ENCODE measurements at places on chromosomes 4 and X. TPM values are rescaled to one million over a fixed set of nuclear protein-coding genes. Genes with fewer than 3 reads are reported as not detected.
A peak's percentile ranks its signal among the peaks of the same experiment; 100 is the strongest.

DNA sequence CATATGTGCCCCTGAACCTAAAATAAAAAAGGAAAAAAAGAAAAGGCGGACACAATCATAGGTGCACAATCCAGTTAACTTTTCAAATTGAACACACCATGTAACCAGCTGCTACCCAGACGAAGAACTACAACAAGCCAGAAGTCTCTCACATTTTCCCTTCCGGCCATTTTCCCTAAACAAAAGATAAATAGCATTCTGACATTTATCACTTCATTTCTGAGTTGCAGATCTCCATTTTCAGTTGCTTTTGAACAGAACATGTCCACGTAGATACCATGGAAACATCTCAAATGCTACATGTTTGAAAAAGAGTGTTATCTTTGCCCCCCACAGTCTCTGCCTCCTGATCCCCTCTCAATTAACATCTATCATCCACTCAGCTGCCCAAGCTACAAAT lies 29.2 kb upstream of the CABS1 start:
- H3K27ac ChIP-seq, result no peak overlapping the region
- no peaks in the 10 kb centered on the region for H3K4me1 ChIP-seq
- H3K27me3 ChIP-seq, result no peaks in the 10 kb centered on the region
- no peak overlapping the region for H3K4me3 ChIP-seq
- DNase-seq, result no peak

- H3K4me3 ChIP-seq, result no peak overlapping the region
- no peak overlapping the region for H3K27ac ChIP-seq
- DNase-seq, result peak; percentile 82
- no peaks in the 10 kb centered on the region for H3K4me1 ChIP-seq
These were observed 21.8 kb upstream of the CSF2RA start for GRCh38 chrX:1246816-1247215.

DNA sequence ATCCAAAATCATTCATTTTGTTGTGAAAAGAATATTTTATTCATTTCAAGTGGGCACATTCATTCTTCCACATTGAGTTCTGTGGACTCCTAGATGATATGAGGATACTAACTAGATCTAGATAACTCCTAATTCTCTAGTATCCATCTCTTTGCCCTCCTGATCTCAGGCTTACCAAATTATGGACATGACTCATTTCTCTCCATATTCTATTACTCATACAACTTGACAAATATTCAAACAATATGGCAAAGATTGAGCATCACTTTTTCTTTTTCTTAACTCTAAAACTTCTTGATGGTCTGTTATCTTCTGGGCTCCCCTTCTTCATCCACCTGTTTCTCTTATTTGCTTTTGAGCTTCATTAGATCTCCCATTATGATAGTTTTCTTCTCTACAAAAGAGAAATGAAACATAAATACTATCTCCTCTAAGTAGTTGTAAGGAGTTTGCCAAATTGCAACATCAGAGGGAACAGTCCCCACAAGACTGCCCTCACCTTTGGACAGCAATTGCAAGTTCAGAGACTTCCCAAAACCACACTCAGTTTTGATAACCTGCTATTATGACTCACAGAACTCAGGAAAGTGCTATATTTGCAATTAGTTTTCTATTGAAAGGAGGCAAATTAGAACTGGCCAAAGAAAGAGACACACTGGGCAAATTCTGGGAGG lies 422.9 kb downstream of the SPRY1 start:
- DNase-seq, result no peak
- H3K36me3 ChIP-seq, result no peaks in the 10 kb centered on the region
- no peak overlapping the region for H3K4me3 ChIP-seq
- no peaks in the 10 kb centered on the region for H3K27me3 ChIP-seq
- no peaks in the 10 kb centered on the region for H3K4me1 ChIP-seq

- H3K27ac ChIP-seq, result no peak overlapping the region
- no peaks in the 10 kb centered on the region for H3K36me3 ChIP-seq
- no peak for DNase-seq
- no peak overlapping the region for H3K4me3 ChIP-seq
These were observed 3.1 kb upstream of the SLC6A8 start for GRCh38 chrX:153684467-153685155.

- no peaks in the 10 kb centered on the region for H3K36me3 ChIP-seq
- DNase-seq, result no peak
- H3K4me3 ChIP-seq, result no peak overlapping the region
- peaks cover 36% of the 10 kb centered on the region for H3K4me1 ChIP-seq
- no peaks in the 10 kb centered on the region for H3K27me3 ChIP-seq
These were observed 2.1 kb downstream of the MTM1 start for GRCh38 chrX:150570512-150570911.

GRCh38 chr4:7237873-7238272 lies 45.5 kb downstream of the SORCS2 start:
- H3K4me3 ChIP-seq, result no peak overlapping the region
- no peaks in the 10 kb centered on the region for H3K27me3 ChIP-seq
- no peaks in the 10 kb centered on the region for H3K36me3 ChIP-seq
- no peaks in the 10 kb centered on the region for H3K4me1 ChIP-seq
- no peak overlapping the region for H3K27ac ChIP-seq

DNA sequence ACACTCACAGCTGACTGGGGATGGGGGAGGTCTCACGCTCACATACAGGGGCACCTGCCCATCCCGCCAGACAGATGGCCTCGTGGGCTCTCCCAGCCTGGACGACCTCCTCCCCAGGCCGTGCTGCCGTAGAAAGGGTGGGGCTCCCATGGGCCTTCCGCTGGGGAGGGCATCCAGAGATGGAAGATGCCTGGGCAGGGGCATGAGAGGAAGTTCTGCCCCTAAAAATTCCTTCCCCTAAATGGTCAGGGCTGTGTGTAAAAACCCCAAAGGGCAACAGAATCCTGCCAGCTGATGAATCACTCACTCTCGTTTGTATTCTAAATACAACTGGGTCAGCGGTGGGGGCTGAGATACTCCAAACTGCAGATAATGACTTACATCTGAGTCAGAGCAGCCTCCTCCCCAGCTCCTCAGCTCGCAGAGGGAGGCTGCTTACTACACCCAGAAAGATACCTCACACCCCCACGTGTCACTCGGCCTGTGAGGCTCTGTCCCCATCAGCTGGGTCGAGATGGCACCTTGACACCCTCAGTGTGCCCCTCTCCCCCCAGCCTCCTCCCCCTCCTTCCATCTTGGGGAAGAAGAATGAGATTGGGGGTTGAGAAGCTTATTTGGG lies 10.1 kb downstream of the WDR1 start:
- H3K4me1 ChIP-seq, result peaks cover 88% of the 10 kb centered on the region
- DNase-seq, result peak; percentile 71
- H3K27ac ChIP-seq, result peak overlapping the region; percentile 83

DNA sequence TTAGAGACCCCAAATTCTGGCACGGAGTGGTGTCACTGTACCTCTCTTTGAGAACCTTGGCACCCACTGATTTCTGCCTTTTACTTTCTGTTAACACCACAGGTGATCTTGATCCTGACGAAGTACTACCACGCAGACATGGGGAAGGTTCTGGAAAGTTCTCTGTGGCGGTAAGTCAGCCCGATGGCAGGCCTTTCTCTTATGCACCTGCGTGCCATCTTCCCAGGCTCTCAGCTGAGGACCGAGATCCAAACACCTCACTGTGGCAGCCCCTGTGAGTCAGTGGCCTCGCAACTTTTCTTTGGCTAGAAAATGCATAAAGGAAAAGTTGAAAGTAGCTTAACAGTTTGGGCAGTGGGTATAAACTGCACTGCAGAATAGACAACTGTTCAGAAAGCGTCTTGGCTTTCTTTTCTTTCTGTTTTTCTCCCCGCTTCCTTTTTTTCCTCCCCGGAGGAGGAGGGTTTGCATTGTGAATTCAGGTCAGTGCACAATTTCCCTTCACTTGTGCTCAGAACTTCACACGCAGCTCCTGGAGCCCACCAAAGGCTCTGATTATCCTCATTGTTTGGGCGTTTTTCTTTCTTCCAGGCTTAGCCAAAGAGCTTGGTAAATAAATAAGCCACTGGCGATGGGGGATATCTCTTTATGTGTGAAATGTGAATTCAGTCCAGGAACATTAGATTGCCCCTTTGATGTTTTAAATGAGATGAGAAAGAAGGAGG lies 38.4 kb downstream of the PSAPL1 start:
- no peak overlapping the region for H3K27ac ChIP-seq
- no peak overlapping the region for H3K4me3 ChIP-seq
- H3K36me3 ChIP-seq, result no peaks in the 10 kb centered on the region
- H3K4me1 ChIP-seq, result no peaks in the 10 kb centered on the region

DNA sequence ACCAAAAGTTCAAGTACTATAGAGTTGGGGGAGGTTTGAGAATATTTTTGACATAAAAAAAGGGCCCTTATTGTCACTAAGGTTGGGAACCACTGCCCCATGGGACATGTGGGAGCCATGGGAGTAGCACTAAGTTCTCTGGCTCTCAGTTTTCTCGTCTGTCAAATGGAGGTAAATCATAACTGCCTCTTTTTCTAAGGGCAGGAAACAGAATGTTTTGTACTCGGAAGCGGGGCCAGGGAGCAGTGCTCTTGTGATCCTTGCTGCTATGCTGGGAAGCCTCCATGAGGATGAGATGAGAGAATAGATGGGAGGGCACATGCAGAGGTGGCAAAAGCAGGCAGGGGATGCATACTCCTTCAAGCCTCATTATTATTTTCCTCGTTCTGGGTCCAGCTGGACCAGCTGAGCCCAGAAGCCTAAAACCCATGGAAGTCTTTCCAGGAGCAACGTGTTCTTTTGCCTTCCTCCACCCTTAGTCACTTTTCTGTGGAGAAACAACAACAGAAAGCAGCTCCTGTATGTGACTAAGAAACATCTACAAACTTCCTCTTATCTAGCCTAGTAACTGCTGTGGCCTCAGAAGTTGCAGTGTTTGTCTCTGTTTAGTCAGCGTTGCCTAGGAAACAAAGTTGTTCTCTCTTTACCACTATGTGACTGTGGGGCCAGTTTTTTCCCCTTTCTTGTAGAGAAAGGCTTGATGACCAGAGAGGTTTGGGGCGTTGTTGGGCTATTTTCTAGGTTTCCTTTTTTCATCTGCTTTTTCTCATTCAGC lies 64.8 kb downstream of the TSC22D3 start:
- peaks cover 8% of the 10 kb centered on the region for H3K36me3 ChIP-seq
- peaks cover 13% of the 10 kb centered on the region for H3K4me1 ChIP-seq
- H3K27ac ChIP-seq, result peak overlapping the region; percentile 98

GRCh38 chr4:165355900-165356300 lies 22.9 kb upstream of the CPE start:
- no peak overlapping the region for H3K27ac ChIP-seq
- DNase-seq, result no peak
- H3K27me3 ChIP-seq, result no peaks in the 10 kb centered on the region

DNA sequence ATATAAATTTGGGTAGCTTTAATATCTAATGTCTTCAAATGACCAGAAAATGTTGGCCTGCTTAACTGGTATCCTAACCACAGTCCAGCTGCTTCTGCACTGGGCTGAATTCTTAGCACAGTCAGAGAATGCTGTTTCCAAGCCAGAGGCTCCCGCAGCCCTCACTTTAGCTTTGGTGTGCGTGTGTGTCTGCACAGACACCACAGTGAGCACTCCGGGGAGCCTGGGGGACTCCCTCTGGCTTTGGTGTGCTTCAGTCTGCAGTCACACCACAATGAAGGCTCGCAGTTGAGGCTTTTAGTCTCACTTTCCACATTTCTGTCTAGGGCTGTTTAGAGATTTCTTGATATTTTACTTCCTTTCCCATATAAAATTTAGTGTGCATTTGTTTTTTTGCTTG lies 53.6 kb downstream of the APOO start:
- H3K27ac ChIP-seq, result no peak overlapping the region
- H3K4me1 ChIP-seq, result no peaks in the 10 kb centered on the region
- no peaks in the 10 kb centered on the region for H3K36me3 ChIP-seq
- no peaks in the 10 kb centered on the region for H3K27me3 ChIP-seq
- no peak for DNase-seq

DNA sequence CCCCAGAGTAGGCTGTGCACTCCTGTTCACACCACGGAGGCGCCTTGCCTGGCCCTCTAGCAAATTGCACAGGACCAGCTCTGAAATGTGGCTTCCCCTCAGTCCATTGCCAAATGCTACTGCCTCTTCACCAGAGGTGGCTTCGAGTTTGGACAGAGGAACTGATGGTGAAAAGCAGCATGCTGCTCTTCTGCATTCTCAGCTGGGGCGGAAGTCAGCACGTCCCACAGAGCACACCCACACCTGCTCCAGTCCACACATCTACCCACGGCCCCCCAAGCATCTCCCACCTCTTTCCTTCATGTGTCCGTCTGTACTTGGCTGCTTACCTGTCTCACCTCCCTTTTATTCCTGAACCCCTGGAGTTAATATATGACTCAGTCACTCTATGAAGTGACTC lies 43.5 kb downstream of the LRP2BP start:
- H3K4me3 ChIP-seq, result no peak overlapping the region
- H3K4me1 ChIP-seq, result no peaks in the 10 kb centered on the region
- H3K27ac ChIP-seq, result no peak overlapping the region
- no peaks in the 10 kb centered on the region for H3K27me3 ChIP-seq
- no peaks in the 10 kb centered on the region for H3K36me3 ChIP-seq
- DNase-seq, result no peak

GRCh38 chr4:104492183-104492771 lies 2.4 kb downstream of the CXXC4 start:
- no peaks in the 10 kb centered on the region for H3K27me3 ChIP-seq
- DNase-seq, result no peak
- H3K27ac ChIP-seq, result no peak overlapping the region
- H3K36me3 ChIP-seq, result no peaks in the 10 kb centered on the region
- peaks cover 42% of the 10 kb centered on the region for H3K4me1 ChIP-seq

GRCh38 chrX:31604629-31605221 lies 532.9 kb upstream of the FTHL17 start:
- H3K4me1 ChIP-seq, result no peaks in the 10 kb centered on the region
- H3K27me3 ChIP-seq, result no peaks in the 10 kb centered on the region
- H3K4me3 ChIP-seq, result no peak overlapping the region
- DNase-seq, result no peak
- H3K27ac ChIP-seq, result no peak overlapping the region

DNA sequence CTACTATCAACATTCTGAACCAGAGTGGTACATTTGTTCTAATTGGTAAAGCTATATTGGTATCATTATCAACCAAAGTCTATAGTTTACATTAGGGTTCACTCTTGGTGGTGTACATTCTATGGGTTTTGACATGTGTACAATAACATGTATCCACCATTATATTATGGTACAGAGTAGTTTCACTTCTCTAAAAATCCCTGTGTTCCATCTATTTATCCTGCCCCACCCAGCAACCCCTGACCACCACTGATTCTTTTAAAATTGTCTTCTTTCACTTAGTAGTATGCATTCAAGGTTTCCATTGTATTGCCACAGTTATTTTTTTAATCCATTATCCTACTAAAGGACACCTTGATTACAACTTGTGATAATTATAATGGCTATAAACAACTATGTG lies 15.3 kb upstream of the TMPRSS11D start:
- no peak overlapping the region for H3K27ac ChIP-seq
- no peaks in the 10 kb centered on the region for H3K36me3 ChIP-seq
- no peaks in the 10 kb centered on the region for H3K27me3 ChIP-seq
- H3K4me3 ChIP-seq, result no peak overlapping the region
- H3K4me1 ChIP-seq, result no peaks in the 10 kb centered on the region
- no peak for DNase-seq

CSN2 gene
- total RNA-seq, result not detected

ENAM gene
- not detected for total RNA-seq

CT55 gene
- not detected for total RNA-seq

PPP4R3C gene
- not detected for total RNA-seq

FHDC1 gene
- total RNA-seq, result 7.9 TPM

DMP1 gene
- not detected for total RNA-seq

NPY2R gene
- not detected for total RNA-seq

SORCS2 gene
- 44.0 TPM for total RNA-seq

VEGFC gene
- 2.5 TPM for total RNA-seq
